ENCODE measurements at places on chromosomes 16 and 17.

GRCh38 chr17:62064791-62065563 is at the start of gene MED13:
Gene MED13 (minus strand): TSS chr17:62065278. CDS start chr17:62065205, 73 bp downstream.
- peak; percentile 62 for DNase-seq

DNA sequence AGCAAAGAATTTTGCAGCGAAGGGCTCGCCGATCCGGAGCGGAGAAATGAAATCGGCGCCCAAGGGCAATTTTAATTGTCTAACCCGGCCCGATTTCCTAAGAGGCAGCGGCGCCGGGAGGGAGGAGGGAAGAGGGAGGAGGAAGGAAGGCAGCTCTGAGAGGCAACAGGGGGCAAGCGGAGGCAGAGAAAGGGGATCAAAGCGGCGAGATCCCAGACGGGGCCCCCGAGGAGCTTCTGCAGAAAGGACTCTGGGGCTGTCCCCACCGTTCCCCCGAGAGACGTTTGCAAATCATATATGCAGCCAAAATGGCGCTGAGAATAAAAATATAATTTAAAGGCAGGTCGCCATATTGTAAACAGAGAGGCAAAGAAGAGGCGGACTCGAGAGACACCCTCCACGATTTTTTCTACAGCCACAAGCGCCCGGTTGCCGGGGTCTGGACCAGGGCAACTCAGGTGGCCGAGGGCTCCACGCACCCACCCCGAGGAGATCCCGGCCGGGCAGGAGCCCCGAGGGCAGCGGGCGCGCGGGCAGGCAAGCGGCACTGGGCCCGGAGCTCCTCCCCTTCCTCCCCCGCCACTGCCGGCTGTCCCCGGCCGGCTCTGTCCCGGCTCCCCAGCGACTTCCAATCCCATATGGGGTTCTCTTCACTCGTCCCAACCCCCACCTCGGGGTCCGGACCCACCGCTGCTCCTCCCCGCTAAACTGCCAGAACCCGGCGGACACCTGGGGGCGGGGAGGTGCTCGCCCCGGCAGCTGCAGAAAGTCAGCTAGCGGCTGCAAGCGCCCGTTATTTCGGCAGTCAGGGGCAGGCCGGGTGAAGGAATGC is 1.9 kb downstream of the PHF12 start:
- DNase-seq: no peak

DNA sequence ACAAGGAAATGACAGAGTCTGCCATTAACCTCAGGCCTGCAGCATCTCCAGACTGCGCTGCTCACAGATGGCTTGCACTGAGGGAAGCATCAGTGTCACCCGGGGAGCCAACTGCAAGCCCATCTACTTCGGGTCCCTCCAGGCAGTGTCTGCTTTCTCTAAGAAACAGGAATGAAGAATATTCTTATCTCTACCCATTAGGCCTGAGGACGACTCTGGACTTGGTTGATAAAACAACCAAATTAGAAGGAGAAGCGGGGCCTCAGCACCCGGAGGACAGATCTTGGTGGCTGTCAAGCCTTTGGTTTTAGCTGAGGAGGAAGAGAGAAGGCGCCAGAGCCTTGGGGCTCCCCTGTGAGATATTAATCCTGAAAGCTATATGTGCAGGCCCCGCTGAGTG is 19.5 kb upstream of the MGAT5B start:
- no peak for DNase-seq

- DNase-seq: no peak
These were observed 284.5 kb downstream of the MAF start for GRCh38 chr16:79316004-79316458.

DNA sequence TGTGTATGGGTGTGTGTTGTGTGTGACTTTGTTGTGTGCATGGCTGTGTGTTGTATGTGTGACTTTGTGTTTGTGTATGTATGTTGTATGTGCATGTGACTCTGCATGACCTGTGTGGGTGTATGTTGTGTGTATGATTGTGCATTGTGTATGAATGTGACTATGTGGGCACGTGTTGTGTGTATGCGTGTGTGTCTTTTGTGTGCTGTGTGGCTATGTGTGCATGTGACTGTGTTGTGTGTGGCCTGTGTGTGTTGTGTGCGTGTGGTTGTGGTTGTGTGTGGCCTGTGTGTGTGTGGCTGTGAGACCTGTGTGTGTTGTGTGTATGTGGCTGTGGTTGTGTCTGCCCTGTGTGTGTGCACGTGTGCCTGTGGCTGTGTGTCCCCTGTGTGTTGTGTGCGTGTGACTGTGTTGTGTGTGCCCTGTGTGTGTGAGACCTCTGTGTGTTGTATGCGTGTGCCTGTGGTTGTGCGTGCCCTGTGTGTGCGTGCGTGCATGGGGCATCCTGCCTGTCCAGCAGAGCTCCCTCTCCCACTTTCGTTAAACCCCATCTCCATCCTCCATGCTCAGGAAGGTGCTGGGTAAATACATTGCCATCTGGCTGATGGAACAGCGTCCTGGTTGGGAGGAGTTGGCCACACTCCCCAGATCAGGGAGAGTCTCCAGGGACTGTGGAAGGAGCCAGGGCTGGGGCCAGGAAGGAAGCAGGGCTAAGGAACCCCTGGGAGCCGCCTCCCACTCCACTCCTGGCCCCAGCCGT is 90.1 kb upstream of the GSE1 start:
- DNase-seq: peak; percentile 81

DNA sequence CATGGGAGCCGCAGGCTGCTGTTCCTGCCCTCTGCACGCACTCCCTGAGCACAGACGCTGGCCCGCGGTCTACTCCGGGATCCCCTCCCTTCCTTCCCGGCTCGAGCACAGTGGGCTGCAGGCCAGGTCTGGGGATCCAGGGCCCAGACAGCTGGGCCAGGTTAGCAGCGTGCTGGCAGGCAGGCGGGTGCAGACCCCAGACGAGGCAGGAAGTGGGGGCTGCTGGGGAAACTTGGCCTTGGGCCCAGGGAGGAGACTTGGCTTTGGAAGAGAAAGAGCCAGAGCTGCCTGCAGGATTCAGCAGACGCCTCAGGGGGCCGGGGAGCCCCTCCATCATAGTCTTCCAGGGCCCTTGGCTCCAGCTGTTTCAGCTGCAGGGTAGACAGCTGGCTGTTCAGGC is 30.2 kb upstream of the ABCC3 start:
- peak; percentile 51 for DNase-seq

DNA sequence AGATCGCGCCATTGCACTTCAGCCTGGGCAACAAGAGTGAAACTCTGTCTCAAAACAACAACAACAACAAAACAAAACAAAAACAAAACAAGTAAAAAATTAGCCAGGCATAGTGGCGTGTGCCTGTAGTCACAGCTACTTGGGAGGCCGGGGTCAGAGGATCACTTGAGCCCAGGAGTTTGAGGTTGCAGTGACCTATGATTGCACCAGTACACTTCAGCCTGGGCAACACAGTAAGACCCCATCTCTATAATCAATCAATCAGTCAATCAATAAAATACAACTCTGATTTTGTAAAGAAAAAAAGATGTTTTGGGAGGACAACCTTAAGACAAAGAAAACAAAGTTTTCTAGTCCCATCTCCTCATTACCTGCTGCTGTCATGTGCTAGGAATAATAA is 51.9 kb downstream of the MARCHF10 start:
- no peak for DNase-seq

- DNase-seq: no peak
These were observed 39.4 kb downstream of the KCNJ16 start for GRCh38 chr17:70114405-70114804.

DNA sequence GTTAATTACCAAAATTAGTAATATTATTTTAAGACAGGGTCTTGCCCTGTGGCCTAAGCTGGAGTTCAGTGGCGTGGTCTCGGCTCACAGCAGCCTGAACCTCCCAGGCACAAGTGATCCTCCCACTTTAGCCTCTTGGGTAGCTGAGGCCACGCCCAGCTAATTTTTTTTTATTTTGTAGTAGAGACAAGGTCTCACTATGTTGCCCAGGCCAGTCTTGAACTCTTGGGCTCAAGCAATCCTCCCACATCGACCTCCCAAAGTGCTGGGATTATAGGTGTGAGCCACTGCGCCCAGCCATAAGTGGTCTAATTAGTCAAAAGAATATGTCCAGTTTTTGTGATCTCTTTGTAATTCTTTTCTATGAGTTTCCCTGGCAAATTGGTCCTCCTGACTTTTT is 12.0 kb upstream of the CFDP1 start:
- DNase-seq: no peak

DNA sequence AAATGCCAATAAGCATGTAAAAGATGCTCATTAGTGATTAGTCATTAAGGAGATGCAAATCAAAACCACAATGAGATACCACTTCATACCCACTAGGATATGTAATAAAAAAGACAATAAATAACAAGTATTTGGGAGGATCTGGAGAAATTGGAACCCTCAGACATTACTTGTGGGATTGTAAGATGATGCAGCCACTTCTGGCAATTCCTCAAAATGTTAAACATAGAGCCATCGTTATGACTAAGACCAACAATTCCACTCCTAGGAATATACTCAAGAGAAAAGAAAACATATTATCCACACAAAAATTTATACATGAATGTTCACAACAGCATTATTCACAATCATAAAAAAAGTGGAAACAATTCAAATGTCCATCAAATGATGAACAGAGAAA is 336.2 kb upstream of the PMFBP1 start:
- DNase-seq: no peak

GRCh38 chr16:87432330-87432915 is 40.3 kb downstream of the MAP1LC3B start:
- no peak for DNase-seq

DNA sequence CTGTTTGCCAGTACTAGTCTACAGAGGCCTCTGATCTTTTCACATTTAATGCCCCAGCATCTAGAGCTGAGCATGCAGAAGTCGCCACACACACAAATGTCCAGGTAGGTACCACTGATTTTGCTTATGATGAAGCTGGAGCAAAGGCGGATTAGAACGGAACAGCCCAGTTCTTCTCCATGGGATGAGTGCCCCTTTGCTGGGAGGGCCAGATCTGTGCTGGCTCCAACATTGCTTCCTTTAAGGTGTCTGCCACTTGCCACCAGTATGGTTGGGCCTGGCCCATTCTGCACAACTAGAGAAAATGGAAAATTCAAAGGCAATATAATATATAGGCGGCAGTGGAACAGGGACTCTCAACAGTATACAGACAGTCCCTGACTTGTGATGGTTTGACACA is 2.2 kb upstream of the MNT start:
- no peak for DNase-seq

DNA sequence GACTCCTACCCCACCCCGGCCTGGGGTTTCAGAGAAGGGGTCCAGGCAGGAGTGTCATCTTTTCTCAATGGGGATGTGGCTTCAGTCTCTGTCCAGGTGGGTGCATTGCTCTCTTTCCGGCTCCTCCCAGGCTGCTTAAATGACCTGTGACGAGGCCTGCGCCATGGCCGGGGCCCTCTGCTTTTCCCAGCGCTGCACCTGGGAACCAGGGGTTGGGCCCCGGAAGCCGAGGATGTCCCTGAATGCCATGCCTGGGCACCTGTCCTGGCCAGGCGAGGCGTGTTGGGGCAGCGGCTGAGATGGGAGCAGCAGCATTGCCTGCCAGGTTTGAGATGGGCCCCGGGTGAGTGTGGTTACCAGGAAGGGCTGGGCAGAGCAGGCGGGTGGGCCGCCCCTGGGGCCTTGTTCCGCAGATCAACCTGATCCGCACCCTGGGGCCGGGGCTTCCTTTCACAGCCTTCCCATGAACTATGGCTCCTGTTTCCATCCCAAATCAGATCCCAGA is 147.4 kb downstream of the SEC14L1 start:
- DNase-seq: no peak

DNA sequence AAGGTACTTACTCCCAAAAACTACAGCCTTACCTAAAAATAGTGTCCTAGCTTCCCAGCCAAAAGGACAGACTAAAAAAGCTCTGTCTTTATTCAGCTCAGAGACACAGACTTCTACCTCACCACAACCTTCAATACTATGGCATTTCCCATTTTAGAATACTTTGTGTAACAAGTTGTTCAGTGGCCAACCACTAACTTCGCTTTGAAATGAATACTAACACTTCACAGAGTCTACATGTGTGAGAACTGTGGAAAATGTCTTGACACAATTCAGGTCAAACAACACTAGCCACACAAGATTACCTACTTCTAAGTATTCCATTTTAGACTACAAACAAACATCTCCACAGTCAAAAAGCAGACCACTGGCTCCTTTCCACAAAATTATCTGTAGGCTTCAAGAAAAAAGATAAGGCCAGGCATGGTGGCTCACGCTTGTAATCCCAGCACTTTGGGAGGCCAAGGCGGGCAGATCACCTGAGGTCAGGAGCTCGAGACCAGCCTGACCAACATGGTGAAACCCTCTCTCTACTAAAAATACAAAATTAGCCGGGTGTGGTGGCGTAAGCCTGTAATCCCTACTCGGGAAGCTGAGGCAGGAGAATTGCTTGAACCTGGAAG is 3.2 kb downstream of the HELZ start:
- DNase-seq: no peak

DNA sequence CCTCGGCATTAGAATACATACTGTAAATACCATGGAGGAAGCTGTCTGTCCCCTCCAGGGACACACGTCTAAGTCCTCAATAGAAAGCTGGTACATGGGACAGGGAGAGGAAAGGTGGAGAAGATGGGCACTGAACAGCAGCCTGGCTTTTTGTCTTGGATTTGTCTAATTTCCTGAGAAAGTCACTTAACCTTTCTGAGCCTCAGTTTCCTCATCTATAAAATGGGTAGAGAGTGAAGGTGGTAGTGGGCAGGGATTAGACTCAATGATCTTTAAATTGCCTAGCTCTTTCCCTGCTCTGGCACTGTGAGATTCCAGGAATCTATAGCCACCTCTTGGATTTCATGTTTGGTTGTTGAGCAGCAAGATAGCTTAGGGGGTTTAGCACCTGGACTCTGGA is 96.2 kb downstream of the ASIC2 start:
- no peak for DNase-seq

GRCh38 chr17:79990704-79991103 is 45.0 kb downstream of the TBC1D16 start:
- no peak for DNase-seq

DNA sequence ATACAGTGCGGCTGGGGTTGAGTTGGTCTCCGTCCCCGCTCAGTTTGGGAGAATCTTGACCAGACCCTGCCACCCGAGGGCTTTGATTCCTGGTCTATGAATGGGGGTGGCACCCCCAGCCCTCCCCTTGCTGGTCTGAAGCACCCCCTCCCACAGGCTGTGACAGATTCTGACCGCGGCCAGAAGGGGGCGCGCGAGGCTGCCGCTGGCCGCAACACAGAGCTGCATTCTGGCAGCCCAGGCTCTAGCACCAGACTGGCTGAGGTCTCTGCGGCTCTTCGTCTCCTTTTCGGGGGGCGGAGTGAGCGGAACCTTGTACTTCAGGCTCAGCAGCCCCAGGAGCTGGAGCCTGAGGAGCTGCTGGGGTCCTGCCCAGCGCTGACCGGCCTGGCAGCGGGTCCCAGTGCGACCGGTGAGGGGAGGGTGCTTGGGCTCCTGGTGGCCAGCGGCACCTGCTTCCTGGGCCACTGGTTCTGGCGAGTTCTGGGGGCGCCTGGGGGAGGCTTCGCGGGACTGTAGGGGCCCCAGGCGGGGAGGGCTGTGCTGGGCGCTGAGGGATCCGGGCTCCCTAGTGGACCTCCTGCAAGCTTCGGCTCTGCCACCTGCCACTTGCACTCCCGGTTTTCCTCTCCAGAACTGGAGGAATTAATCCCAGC is 1011.6 kb downstream of the KCNJ18 start:
- DNase-seq: no peak

GRCh38 chr17:80649672-80650330 is 105.2 kb downstream of the RPTOR start:
- peak; percentile 90 for DNase-seq

GRCh38 chr17:74856112-74856511 is 3.6 kb downstream of the GRIN2C start:
- DNase-seq: no peak
